ENCODE measurements at places on chromosomes 16 and 17.

DNA sequence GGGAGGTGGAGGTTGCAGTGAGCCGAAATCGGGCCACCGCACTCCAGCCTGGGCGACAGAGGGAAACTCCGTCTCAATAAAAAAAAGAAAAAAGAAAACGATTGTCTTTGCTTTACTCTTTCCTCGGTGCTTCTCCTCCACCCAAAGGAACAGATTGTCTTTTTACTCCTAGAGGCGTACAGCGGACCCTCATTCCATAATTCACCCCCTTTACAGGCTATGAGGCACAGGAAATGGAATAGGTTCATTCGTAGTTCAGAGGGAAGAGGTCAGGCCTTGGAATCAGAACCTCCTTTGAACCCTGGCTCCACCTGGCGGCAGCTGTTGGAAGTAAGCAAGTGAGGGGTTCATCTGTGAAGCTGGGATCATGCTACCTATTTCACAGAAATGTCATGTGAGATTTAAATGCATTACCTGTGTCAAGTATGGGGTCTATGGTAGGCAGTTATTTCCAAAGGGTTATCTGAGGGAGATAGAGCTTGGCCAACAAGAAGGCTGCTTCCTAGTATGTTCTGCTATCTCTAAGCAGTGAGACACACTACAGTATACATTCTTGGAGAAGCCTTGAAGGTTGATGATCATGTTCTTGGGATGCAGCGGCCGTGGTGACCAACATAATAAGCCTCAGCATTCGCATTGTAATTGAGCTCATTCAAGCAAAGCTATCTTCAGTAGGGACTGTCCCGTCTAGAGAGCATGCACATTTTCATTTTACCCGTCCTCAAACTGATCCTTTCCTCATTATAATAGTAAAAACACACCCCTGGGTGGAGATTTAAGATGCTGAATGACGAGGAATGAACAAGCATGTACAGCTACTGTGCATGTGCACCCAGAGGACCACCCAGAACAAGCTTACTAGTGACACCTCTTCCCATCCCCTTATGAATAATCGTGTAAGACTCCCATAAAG, 18.7 kb upstream of the ZNF689 start:
- peak; percentile 89 for DNase-seq

DNA sequence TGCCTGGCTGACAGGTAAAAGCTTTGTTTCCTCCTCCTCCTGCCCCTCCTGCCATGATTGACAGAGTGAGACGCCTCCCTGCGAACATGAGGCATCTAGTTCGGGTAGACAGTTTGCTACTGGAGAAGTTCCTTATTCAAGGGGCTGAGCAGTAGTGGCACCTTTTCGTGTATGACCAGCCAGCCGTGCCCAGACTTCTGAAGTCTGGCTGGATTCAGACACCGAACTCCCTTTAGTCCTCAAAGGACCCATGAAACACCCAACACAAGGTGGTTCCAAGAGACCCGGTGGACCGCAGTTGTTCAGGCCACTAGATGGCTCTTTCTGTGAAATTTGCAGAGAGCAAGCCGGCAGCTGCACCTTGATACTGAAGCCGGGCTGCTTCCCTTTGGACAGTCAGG, 192.8 kb downstream of the XYLT1 start:
- no peak for DNase-seq

GRCh38 chr16:27920391-27920891, 143.1 kb downstream of the GSG1L start:
- no peak for DNase-seq

DNA sequence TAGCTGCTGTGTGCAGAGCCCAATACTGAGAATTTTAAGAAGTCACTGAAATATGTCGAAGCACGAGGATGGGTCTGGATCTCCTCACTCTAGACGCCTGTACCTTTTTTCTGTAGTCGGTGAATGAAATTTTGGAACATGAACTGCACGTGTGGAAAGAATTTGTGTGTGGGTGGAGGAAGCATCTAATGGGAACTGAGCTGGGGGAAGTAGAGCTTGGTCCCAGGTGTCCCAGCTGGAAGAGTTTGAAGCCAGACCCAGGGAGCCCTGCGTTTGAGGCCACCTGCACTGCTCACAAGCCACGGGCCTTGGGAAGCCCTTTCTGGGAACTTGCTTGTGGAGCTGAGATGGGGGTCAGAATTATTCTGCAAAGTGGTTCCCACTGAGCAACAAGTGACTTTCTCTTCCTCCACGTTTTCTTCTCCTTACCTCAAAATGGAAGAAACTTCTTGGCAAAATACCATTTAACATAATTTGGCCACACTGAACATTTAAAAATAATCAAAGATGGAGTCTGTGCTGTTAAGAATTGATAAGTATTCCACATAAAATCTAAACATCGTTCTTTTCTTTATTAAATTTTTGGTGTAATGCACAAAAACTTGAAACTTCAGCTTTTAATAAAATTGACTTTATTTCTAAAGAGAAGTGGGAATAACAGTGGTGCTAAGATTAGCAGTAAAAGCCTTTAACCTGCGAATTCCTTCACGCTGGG, 163.8 kb downstream of the PRKCA start:
- no peak for DNase-seq

- DNase-seq = no peak
Measured at GRCh38 chr17:80995131-80995530, 3.5 kb downstream of the CHMP6 start.

DNA sequence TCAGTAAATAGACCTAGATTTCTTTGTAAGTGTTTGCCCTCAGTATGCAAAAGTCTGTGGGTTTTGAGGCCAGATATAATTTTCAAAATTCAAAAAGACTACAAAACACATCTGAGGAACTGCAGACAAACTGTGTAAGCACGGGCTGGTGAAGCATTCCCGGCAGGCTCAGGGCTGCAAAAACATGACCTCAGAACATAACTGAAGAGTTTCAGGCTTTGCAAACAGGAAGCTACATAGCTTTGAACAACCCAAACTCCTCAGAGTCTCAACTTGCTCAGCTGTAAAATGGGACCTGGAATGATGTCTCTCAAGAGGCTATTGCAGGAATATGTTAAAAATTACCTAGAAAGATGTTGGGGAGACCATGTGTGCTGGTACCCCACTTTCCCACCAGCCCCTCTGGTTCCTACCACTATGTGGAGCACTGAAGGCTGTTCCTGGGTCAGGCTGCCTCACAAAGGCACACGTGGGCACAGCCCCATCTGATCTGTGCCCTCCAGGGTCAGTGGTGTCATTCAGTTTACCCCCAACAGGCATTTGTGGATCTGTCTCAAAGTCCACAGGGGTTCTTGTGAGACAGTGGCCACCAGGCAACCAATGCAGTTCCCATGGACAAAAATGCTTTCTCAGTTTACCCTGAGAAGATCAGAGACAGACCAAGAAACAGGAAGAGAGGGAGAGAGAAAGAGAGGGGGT, 72.9 kb downstream of the CREBBP start:
- no peak for DNase-seq

GRCh38 chr17:82092995-82093751, 4.9 kb downstream of the FASN start:
- DNase-seq = no peak

DNA sequence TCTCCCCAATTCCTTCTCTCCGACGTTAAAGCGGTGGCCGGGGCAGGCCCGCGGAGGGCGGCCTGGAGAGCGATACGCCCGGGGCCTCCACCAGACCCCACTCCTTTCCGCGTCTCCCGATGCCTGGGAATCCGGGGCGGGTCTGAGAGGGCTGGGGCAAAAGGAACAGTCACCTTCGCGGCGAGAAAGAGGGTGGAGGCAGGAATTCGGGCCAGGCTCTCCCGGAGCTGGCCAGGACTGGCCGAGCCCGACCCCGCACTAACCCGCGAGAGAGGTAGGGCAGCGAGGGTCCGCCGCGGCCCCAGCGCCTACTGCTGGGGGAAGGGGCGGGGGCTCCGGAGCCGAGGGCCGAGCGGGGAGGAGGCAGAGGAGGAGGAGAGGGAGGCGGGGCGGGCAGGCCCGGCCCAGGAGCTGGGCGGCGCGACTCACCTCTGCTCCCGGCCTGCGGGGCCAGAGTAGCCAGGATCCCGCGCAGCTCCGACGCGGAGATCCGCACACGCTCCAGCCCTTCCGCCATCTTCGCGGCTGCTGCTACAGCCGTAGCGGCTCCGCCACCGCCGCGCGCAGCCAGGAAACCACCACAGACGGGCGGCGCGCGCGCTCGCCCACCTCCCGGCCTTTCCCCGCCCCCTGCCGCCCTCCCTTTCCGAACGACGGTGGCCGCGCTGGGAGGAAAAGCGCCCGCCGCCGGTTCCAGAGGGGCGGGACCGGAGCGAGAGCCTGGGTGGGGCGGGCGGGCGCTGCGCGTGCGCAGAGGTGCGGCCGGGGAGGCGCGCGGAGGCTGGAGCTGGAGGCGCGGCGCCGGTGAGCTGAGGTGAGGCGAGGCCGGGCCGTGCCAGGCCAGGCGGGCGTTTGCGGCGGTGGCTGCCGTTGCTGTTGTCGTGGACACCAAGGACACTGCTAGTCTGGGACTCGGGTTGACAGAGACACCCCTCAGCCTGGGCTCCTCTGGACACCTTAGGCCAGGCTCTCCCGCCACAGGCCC, at the start of the genes SMG6 and SRR:
SMG6 (minus strand) TSS at position 582 of the 985 bp plus-strand sequence; CDS start at position 517, 65 bp downstream.
SRR (plus strand) TSS at position 747 of the 985 bp plus-strand sequence. CDS start 11,611 bp downstream, outside the sequence.
- DNase-seq = peak; percentile 95

GRCh38 chr17:81601525-81602120, 35.3 kb downstream of the NPLOC4 start:
- peak; percentile 27 for DNase-seq

Measured in activated CD8-positive, alpha-beta memory T cell treated with anti-CD3 and anti-CD28 coated beads, Interleukin-2, amount 50 U/mL, for 4 hours (primary cell).